Activated CD8-positive, alpha-beta T cell treated with anti-CD3 and anti-CD28 coated beads, Interleukin-2, amount 10 ng/mL, durations not matched to agents 7 days and 5 days (primary cell): ENCODE measurements at places on chromosomes 12 and 14. TPM values are rescaled to one million over a fixed set of nuclear protein-coding genes. Genes with fewer than 3 reads are reported as not detected.

GRCh38 chr12:14948672-14949071 lies 10.3 kb upstream of the ERP27 start:
- peak; percentile 81 for DNase-seq
- peak overlapping the region; percentile 93 for H3K27ac ChIP-seq
- H3K27me3 ChIP-seq = no peaks in the 10 kb centered on the region

DNA sequence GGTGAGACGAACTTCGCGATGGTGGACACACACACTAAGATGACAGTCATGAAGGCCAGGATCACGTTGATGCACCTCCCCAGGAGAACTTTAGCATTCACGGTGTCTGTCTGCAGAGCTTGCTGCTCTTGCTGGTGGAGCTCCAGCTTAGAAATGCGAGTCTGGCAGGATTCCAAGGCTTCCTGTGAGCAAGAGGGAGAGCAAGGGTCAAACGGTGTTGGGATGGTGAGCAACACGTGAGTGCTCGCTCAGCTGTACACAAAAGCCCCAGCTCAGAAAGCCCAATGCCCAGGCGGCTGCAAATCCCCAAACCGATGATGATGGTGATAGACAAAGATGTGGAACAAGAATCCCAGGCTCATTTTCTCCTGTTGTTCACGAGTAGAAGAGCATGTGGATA lies 78.8 kb downstream of the TMCC3 start:
- H3K27me3 ChIP-seq = peaks cover 14% of the 10 kb centered on the region
- no peaks in the 10 kb centered on the region for H3K4me1 ChIP-seq
- no peak overlapping the region for H3K27ac ChIP-seq

GRCh38 chr12:108643941-108644810 lies 10.5 kb upstream of the SELPLG start:
- peaks cover 33% of the 10 kb centered on the region for H3K36me3 ChIP-seq
- DNase-seq = no peak
- H3K27ac ChIP-seq = no peak overlapping the region
- H3K4me1 ChIP-seq = peaks cover 43% of the 10 kb centered on the region

ARID2 gene
- 49.0 TPM for total RNA-seq
